ENCODE measurements at places on chromosomes 3 and 15.

GRCh38 chr15:33142708-33143107, 51.8 kb downstream of the FMN1 start:
- DNase-seq: no peak

DNA sequence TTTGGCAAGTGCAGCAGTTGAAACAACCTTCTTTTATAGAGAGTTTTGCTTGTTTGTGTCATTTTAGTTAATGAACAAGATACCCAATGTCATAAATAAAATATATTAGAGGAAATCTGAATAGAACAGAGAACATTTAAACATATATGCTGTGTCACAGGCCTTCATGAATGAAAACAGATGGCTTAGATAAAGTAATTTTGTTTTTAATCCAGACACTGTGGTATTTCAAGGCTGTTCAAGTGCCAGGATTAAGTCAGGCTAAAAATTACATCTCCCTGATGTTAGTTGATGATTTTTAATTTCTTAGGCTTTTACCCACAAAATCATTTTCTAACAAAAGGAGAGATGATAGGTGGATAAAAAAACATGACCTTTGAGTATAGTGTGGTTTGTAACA, 4.9 kb upstream of the ACKR4 start:
- DNase-seq: no peak

- DNase-seq: no peak
Measured at GRCh38 chr3:94794563-94794962, 731.7 kb downstream of the NSUN3 start.

DNA sequence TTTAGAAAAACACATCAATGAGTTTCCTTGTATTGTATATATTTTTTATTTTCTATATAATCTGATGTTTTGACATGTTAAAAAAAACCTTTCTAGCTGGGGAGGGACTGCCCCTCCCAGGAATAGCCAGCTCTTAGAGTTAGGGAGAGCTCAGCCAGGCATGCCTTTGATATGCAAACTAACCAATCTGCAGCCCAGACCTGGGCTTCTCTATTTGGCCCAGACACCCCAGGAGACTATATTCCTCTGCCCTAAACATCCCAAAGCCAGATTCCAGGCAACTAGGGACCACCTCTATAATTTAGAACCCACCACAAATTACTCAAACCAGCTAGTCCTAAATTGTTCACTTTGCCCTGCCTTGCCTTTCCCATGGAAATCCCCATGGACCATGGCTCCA, 390.9 kb upstream of the ADAMTS9 start:
- DNase-seq: no peak

- no peak for DNase-seq
Measured at GRCh38 chr15:70420086-70420947, 322.6 kb upstream of the TLE3 start.

DNA sequence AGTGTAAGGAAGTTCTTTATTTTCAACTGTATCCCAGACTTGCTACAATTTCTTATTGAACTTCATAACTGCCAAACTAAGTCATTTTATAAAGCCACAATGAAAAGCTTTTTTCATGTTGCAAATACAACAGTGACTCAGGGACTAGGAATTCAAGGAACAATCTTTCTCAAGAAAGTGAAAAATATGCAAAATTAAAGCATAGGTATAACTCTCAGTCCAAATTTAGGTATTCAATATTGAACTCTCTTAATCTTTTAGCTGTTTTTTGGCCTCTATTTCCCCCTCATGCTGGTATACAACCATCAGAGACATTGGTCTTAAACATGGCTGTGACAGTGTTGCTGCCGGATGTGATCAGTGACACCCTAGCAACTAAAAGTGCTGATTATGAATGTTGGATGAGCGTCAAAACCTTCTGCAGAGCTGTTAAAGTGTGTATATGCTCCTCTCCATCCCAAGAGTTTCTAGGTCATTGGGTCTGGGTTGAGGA, 476.9 kb downstream of the ZNF385D start:
- DNase-seq: no peak

GRCh38 chr3:108099244-108099643, 8.4 kb upstream of the CD47 start:
- no peak for DNase-seq
